ENCODE measurements at places on chromosomes 4 and X. TPM values are rescaled to one million over a fixed set of nuclear protein-coding genes. Genes with fewer than 3 reads are reported as not detected.

DNA sequence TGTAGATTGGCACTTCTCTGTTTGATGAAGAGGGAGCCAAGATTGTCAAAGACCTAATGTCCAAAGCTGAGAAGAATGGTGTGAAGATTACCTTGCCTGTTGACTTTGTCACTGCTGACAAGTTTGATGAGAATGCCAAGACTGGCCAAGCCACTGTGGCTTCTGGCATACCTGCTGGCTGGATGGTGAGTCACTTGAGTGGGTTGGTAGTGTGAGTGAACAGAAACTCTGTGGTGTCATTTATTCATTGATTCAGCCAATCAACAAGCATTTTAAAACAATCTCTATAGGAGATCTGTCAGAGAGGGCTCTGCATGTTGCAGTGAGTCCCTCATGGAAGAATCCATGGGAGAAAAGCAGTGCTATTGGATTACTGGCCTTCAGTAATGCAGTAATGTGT is 16.3 kb downstream of the TAF9B start:
- H3K4me3 ChIP-seq = no peak overlapping the region
- H3K27ac ChIP-seq = no peak overlapping the region
- no peaks in the 10 kb centered on the region for H3K27me3 ChIP-seq
- H3K36me3 ChIP-seq = peaks cover 28% of the 10 kb centered on the region
- DNase-seq = peak; percentile 65
- H3K4me1 ChIP-seq = no peaks in the 10 kb centered on the region

- H3K4me1 ChIP-seq = peaks cover 33% of the 10 kb centered on the region
- no peak for DNase-seq
- H3K27me3 ChIP-seq = no peaks in the 10 kb centered on the region
- H3K36me3 ChIP-seq = no peaks in the 10 kb centered on the region
- H3K27ac ChIP-seq = peak overlapping the region; percentile 85
- peak overlapping the region; percentile 9 for H3K4me3 ChIP-seq
These were observed 31.8 kb upstream of the CWH43 start for GRCh38 chr4:48954314-48954713.

DNA sequence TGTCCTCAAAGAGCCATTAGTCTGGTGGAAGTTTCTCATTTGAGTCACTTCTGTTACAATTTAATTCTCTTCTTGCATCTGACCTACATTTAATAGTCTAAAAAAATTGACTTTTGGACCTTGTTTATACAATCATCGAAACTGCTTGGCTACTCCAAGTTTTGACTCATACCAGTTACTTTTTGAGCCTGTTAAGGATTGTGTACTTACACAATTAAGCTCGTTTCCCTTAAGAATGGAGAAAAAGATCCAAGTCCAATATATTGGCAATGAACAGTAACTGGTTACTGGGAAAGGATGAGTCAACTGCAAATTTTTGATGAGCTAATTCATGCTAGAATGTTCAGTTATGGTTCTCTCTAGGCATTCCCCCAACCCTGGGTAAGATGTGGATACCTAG is 58.2 kb downstream of the DCX start:
- DNase-seq = no peak
- H3K27ac ChIP-seq = no peak overlapping the region
- no peaks in the 10 kb centered on the region for H3K27me3 ChIP-seq
- no peaks in the 10 kb centered on the region for H3K36me3 ChIP-seq

DNA sequence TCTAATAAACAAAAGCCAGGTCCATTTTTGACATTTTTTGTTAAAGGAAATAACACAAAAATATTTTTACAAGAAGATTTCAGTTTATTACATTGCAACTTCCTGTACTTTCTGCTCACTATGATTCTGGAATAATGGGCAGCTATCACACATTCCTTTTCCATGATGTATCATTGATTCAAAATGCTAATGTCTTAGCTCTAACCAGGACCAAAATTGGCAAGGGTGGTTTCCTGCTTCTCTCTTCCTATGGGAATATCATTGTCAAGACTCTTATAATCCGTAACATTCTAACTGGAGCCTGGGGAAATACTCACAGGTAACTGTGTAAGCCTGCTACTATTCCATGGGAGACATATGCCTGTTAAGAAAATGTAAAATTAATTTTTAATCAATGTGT is 218.6 kb downstream of the DCAF12L2 start:
- H3K27ac ChIP-seq = no peak overlapping the region
- H3K4me1 ChIP-seq = no peaks in the 10 kb centered on the region
- no peak for DNase-seq
- H3K4me3 ChIP-seq = no peak overlapping the region

- no peaks in the 10 kb centered on the region for H3K36me3 ChIP-seq
- DNase-seq = no peak
- H3K27me3 ChIP-seq = peaks cover 71% of the 10 kb centered on the region
- H3K4me3 ChIP-seq = no peak overlapping the region
These were observed 57.2 kb downstream of the CPZ start for GRCh38 chr4:8649631-8650361.

DNA sequence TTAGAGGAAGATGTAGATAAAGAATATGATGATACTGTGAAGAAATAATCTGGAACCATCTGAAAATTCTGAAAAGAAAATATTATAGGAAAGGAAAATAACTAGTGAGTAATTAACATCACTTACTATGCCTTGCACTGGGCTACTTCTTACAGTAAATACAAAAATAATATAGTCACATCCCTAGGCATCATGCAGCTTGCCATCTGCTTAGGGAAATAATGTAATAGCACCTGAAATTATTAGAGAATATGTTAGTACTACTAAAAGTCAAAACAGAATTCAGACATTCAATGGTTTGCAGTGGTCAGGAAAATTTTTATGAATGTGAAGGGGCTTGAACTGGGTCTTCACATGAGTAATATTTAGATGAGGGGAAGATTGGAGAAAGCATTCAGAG is 272.2 kb upstream of the EMCN start:
- H3K36me3 ChIP-seq = no peaks in the 10 kb centered on the region
- H3K4me3 ChIP-seq = no peak overlapping the region
- no peaks in the 10 kb centered on the region for H3K4me1 ChIP-seq
- no peaks in the 10 kb centered on the region for H3K27me3 ChIP-seq

DNA sequence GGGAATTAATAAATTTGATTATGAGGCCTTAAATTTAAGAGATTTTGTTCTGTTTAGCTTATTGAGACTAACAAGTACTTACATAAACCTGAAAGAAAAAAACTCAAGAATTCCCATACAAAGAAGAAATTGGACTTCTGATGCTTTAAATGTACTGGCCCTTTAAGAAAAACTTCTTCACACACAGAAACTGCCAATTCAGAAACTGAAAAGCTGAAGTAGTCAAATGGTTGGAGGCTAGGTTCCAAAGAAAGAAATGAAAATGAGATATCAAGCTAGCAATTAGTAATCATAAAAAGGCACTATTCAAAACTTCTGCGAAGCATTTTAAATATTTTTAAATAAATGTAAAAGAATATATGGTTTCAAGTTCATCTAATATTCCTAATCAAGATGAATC is 151.3 kb downstream of the THOC2 start:
- H3K4me1 ChIP-seq = no peaks in the 10 kb centered on the region
- no peaks in the 10 kb centered on the region for H3K36me3 ChIP-seq
- H3K4me3 ChIP-seq = no peak overlapping the region
- no peaks in the 10 kb centered on the region for H3K27me3 ChIP-seq
- DNase-seq = no peak
- H3K27ac ChIP-seq = no peak overlapping the region

- H3K27ac ChIP-seq = no peak overlapping the region
- no peak overlapping the region for H3K4me3 ChIP-seq
- no peaks in the 10 kb centered on the region for H3K27me3 ChIP-seq
- H3K36me3 ChIP-seq = no peaks in the 10 kb centered on the region
- DNase-seq = no peak
These were observed 124.2 kb downstream of the ARHGAP6 start for GRCh38 chrX:11541510-11541909.

GRCh38 chrX:70497026-70497425 is 52.4 kb downstream of the DLG3 start:
- no peak for DNase-seq
- H3K4me3 ChIP-seq = no peak overlapping the region
- no peaks in the 10 kb centered on the region for H3K27me3 ChIP-seq
- H3K27ac ChIP-seq = no peak overlapping the region
- no peaks in the 10 kb centered on the region for H3K4me1 ChIP-seq

DNA sequence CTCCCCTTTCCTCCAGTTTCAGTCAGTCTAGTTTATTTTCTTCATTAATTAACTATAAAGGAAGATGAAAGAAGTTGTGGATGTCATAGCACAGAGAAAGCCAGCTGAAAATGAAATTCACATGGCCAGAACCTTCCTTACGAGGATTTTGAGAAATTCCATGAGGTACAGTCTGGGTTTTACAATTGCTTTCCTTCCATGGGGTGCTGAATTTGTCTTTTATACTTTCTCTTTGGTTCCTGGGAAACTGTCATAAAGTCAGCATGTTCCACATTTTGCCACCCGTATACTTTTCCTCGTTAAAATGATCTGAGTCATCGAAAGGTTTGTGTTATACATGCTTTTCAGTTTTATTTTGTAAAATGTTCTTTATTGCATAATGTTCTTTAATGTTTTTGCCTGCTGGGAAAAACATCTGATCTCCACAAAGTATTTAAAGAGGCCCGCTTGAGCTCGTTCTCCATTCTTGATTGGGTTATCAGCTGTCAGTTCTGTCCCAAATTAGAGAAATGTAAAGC is 78.1 kb upstream of the CLDN34 start:
- H3K4me1 ChIP-seq = no peaks in the 10 kb centered on the region
- no peaks in the 10 kb centered on the region for H3K36me3 ChIP-seq
- no peak for DNase-seq
- no peak overlapping the region for H3K27ac ChIP-seq
- no peaks in the 10 kb centered on the region for H3K27me3 ChIP-seq
- H3K4me3 ChIP-seq = no peak overlapping the region

- H3K4me1 ChIP-seq = no peaks in the 10 kb centered on the region
- H3K27ac ChIP-seq = no peak within 1 kb of the TSS
- H3K4me3 ChIP-seq = peak within 1 kb of the TSS; percentile 8
- no peaks in the 10 kb centered on the region for H3K36me3 ChIP-seq
- peaks cover 4% of the 10 kb centered on the region for H3K27me3 ChIP-seq
These were observed at the start of gene UCP1 for GRCh38 chr4:140568507-140569306. UCP1 (minus strand) TSS chr4:140568961; CDS start chr4:140568729, 232 bp downstream.

POU4F2 gene
- total RNA-seq = not detected

CEP44 gene
- total RNA-seq = 22.4 TPM

ADGRL3 gene
- 0.90 TPM for total RNA-seq

GLRA2 gene
- total RNA-seq = not detected

GSX2 gene
- total RNA-seq = not detected
